ENCODE measurements at places on chromosomes 4 and X.

- no peak for DNase-seq
Observed at GRCh38 chr4:1305261-1305711, 15.6 kb downstream of the MAEA start.

GRCh38 chrX:41518127-41518840 is 71.1 kb downstream of the NYX start:
- DNase-seq: no peak

DNA sequence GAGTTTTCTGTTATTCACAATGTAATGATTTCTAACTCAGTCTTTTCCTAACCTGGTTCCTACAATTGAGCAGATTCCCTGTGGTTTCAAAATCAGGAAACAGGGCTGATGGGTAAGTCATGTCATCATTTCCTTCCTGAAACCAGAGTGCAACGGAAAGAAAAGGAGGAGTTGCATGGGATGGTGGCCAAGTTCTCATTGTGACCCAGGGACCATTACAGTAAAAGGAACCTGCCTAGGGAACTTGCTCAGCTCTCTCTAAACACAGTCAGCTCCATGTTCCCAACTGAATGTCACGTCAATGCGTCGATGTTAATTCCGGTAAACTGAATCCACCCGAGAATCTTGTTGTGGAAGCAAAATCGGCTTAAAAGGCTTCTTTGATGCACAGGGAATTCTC is 51.2 kb downstream of the LGI2 start:
- no peak for DNase-seq

GRCh38 chrX:109344678-109345077 is 137.2 kb downstream of the GUCY2F start:
- DNase-seq: no peak

GRCh38 chr4:152992027-152992426 is 55.9 kb downstream of the FHDC1 start:
- no peak for DNase-seq

DNA sequence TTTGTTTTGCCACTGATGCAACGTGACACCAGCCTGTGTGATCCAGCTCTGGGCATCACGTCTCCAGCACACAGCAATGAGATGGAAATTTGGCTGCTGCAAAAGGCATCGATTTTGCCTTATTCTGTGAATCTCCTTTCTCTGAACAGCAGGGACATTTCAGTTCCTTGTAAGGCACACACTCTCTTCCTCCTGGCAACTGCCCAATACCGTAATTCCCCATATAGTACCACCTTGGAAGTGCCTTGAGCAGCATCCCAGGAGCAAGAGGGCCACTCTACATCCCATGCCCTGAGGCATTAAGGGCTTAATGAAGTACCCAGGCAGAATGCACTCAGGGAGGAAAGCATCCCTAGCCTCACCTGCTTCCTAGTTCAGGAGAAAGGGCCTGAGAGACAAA is 10.5 kb upstream of the MAMLD1 start:
- DNase-seq: no peak

DNA sequence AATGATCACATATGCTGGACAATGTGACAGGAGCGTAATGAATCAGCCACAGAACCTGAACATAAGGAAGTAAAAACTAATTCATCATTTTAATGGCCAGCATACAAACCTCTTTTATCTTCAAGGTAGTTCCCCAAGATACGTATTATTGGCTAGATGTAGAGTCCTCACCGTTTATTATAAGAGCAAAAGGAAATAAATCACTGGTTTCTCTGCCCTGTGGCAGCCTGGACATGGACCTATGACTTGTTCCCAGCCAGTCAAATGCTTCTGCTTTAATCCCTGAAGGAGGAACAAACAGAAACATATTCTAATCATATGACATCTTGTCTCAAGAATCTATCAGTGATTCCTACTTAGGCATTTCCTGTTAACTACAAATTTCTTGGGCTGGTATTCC is 86.8 kb upstream of the FAM241A start:
- DNase-seq: no peak

GRCh38 chr4:114082348-114082747 is 102.9 kb upstream of the ARSJ start:
- no peak for DNase-seq

DNA sequence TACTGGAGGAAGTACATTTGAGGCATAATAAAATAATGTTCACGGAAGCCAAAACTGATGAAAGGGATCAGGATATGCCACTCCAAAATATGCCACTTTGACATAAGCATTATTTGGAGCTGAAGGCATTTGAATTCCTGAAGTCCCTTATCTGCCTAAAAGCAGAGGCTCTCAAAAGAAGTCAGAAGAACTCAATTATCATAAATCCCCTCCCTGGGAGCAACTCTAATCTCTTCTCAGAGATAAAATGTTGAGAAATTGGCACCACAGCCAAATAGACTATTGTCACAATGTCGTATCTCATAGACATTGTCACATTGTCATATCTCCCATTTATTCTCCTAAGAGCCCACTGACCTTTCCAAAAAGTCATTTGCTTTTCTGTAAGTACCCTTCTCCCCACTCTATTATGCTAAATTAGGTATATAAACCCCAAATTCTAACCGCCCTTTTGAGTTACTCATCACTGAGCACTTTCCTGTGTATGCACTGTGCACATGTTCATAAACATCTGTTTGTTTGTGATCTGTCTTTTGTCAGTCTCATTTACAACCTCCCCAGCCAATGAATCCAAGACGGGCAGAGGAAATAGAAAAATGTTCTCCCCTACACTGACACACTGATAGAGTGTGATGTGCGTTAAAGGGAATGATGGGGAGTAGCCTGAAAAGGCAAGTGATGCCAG is 78.5 kb upstream of the NAF1 start:
- DNase-seq: no peak

GRCh38 chrX:39840133-39840532 is 257.6 kb downstream of the BCOR start:
- DNase-seq: no peak

DNA sequence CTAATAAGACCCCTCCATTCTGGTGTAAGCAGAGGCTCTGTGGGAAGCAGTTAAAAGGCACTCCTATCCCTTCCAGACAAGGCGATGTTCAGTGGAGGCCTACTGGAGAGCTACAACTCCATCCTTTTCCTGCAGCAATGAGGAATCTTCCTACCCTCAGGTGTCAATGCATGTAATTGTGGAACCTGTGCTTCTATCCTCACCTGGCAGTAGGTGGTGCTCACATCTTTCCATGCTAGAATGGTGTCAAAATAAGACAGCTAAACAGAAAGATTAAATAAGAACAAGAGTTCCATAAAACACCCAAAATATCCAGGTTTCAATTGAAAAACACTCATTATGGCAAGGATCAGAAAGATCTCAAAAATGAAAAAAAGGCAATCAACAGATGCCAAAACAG is 224.6 kb downstream of the IL15 start:
- no peak for DNase-seq

DNA sequence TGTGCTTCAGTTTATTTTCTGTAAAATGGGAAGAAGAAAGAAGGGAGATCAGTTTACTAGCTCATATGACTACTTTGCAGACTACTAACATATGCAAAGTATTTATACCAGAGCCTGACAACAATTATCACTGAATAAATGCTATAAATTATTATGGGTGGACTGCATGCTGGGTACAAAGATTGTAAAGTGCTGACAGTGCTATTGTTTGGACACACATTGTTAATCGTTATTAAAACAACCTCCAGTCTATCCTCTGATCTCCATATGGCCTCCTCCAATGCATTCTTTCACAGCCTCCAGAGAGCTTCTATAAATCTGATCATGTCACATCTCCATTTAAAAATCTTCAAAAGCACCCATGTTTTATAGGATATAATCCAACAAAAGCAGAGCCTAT is 90.1 kb upstream of the HS3ST1 start:
- DNase-seq: no peak

GRCh38 chr4:102344520-102344953 is 745 bp downstream of the SLC39A8 start:
- DNase-seq: peak; percentile 24

DNA sequence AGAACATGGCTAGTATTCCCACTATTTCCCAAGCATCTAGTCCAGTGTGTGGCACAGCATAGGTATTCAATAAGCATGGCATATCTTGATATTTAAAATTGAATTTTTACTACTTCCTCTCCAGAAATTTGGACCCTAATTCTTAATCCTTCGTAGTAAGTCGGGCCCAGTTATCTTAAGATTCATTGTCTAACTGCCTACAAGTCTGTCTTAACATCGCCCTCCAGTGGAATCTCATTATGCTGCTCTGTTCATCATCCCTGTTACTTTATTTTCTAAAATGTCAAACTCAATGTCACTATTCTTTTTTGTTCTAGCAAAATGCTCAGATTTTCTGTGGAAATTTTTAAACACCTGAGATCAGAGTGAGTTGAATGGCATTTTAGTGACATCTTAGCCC is 606.2 kb downstream of the KLHL13 start:
- no peak for DNase-seq

- DNase-seq: no peak
Observed at GRCh38 chr4:113534711-113535110, 226.8 kb downstream of the CAMK2D start.
